ENCODE measurements at places on chromosomes 6 and 20.
A peak's percentile ranks its signal among the peaks of the same experiment; 100 is the strongest.

DNA sequence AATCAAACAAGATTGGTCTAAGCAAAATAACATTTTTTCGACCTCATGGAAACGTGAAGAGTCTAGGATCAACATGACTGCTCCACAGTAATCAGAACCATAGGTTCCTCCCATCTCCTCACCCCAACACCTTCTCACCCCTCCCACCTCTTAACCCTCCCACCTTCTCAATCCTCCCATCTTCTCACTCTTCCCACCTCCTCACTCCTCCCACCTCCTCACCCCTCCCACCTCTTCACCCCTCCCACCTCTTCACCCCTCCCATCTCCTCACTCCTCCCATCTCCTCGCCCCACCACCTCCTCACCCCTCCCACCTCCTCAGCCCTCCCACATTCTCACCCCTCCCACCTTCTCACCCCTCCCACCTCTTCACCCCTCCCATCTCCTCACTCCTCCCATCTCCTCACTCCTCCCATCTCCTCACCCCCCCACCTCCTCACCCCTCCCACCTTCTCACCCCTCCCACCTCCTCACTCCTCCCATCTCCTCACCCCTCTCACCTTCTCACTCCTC lies 567.4 kb downstream of the C6orf118 start:
- no peak for DNase-seq

- no peak for DNase-seq
Observed at GRCh38 chr6:45972795-45973503, 42.7 kb downstream of the CLIC5 start.

GRCh38 chr20:3011752-3012151 lies 31.7 kb upstream of the GNRH2 start:
- no peak for DNase-seq

DNA sequence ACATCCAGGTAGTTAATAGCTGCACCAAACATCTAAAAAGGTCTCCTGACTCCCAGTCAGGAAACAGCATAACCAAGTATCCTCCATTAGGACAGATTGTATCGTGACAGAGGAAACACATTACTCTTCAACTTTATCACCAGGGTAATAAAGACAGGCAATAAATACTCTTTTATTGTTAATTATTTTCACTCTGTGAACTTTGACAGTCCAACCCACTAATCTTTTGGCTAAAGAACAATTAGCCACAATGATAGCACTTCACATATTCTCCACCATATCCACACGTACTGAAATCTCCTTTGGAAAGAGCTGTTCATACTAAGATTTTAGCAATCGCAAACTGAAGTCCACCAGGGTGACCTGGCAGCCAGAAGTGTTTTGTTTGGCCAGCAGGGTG lies 46.4 kb downstream of the ARHGAP18 start:
- no peak for DNase-seq

GRCh38 chr6:142700032-142700431 lies 244.9 kb downstream of the HIVEP2 start:
- DNase-seq, result no peak

GRCh38 chr20:45038745-45039474 lies 62.0 kb downstream of the KCNS1 start:
- no peak for DNase-seq

DNA sequence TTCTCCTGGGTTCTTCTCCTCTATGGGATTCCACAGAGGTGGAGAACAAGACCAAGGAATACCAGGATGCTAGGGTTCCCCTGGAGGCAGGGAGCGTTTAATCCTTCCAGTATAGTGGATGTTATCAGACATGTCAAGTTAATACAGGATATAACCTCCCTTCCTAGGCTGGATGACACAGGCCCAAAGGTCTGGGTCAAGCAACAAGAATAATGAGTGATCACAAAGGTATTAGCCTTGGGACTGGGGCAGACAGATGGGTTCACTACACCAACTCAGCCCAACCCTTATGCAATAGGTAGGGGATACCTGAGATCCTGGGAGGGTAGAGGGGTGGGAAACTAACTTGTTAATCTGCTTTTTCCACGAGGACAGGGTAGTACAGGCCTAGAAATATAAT lies 690.3 kb downstream of the HTR1B start:
- DNase-seq, result no peak

GRCh38 chr6:127939442-127940066 lies 38.7 kb upstream of the THEMIS start:
- DNase-seq, result no peak

DNA sequence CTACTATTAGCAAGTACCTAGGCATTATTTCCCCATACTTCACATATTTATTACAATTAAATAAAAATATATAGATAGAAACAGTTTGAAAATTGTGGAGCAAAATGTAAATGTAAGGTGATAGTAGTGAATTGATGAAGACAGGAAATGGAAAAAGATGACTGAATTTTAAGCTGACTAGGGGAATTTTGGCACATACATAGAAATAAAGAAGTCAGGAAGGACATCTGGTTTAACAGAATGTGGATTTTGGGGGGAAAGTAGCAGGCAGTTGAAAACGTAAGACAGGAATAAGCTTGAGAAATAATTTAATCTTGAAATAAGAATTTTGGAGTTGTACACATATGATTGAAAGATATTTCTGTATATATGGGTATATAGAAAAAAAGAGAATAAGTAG lies 701.7 kb upstream of the CITED2 start:
- DNase-seq, result no peak

DNA sequence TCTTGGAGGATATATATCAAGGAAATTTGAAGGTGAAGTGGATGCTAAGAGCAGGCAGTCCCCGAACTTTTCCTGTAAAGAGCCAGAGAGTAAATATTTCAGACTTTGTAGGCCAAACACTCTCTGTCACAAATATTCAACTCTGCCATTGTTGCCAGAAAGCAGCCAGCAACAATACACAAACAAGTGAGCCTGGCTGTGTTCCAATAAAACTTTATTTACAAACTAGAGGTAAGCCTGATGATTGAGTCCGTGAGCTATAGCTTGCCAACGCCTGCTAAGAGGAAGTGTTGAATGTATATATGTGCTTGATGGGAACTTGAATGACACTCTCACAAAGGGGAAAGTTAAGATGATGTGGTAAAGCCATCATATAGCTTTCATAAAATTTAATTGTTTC lies 166.0 kb upstream of the PLN start:
- no peak for DNase-seq

GRCh38 chr6:114611696-114612095 lies 268.9 kb upstream of the HS3ST5 start:
- no peak for DNase-seq

- DNase-seq, result no peak
Observed at GRCh38 chr6:38030380-38030779, 210.9 kb downstream of the ZFAND3 start.

- no peak for DNase-seq
Observed at GRCh38 chr6:99873084-99873483, 120.9 kb downstream of the MCHR2 start.

DNA sequence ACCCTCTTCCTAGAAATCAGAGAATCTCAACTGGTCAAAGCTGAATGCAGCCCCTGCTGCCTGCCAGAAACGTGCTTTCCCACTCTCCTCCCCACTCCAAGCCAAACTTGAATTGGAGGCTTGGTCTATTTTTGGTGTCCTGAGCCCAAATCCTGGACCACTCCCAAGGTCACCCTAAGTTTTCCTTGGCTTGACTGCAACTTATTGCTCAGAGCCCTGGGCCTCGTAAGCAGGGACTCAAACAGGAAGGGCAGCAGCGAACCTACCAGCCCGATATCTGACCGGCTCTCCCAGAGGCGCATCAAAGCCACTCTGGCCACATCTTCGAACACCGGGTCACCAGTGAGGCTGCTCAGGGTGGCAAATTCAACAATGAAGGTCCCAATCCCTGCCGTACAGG lies 12.7 kb downstream of the EDEM2 start:
- no peak for DNase-seq

GRCh38 chr6:85966828-85967227 lies 324.1 kb upstream of the SYNCRIP start:
- no peak for DNase-seq

DNA sequence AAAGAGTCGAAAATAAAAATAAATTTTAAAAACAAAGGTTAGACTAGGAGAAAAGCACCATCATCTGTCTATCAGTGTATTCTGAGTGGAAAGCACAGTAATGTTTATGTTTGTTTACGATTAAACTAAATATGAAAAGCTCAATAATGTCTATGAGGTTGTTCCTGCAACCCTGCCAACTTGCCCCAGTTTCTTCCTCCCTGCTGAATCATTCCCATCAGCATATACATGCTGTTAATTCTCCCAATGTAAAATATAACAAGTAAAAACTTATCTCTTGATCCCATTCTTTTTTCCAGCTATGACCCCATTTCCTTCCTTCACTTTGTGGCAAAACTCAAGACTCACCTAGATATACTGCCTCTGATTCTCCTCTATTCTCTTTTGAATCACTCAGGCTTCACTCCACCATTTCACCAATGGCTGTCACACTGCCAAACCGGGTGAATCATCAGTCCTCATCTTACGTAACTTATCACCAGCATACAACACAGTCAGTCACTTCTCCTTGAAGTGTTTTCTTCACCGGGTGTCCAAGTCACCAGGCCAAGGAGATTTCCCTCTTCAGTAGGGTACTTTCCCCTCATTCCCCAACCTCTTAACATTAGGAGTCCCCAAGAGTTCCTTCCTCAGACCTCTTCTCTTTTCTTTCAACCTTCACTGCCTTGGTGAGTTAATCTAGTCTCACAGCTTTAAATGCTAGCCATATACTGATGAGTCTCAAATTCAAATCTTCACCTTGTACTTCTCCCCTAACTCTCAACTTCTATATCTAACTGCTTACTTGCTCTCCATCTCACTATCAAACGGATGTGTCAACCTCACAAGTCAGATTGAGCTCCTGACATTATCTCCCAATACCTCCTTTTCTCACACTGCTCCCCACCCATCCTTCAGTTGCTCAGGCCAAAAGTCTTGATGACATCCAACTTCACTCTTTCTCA lies 6.2 kb downstream of the TMEM242 start:
- DNase-seq, result peak; percentile 88

DNA sequence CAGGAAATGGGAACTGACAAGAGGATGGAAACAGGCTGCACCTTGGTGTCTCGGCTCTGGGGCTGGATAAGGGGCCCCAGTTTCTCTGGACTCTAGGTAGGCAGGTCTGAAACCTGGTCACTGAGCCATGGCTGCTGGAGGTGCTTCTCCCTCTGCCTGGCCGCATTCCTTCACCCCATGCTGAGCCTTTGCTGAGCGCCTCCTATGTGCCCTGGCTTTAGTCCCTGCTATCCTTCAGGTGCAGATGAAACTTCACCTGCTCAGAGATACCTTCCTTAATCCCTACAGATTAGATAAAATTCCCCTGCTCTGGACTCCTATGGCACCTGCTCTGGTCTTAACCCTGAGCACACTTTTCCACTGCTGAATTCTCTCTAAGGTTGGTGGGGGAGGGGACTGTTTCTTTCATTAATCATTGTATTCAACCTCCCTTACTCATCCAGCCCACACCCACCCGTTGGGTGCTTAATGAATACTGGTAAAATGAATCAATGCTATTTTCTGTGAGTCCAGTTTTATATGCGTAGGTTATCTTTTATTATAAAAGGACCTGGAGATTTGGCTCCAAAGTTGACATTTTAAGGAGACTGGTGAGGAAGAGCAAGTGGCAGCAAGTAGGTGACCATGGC lies 19.3 kb downstream of the MYLK4 start:
- DNase-seq, result no peak
